CD8-positive, alpha-beta memory T cell (primary cell): ENCODE measurements at places on chromosomes 4 and X. TPM values are rescaled to one million over a fixed set of nuclear protein-coding genes. Genes with fewer than 3 reads are reported as not detected.

Gene ADH1C
- not detected for total RNA-seq

Gene TCEAL6
- not detected for total RNA-seq

Gene AKAP14
- not detected for total RNA-seq

Gene SPIN3
- total RNA-seq: 7.1 TPM

Gene ARSJ
- total RNA-seq: not detected

Gene PIGA
- total RNA-seq: 21.7 TPM

Gene PABPC4L
- total RNA-seq: not detected

Gene HSFX2
- total RNA-seq: 0.29 TPM

Gene ZNF732
- not detected for total RNA-seq

Gene IL13RA1
- total RNA-seq: 0.60 TPM

Gene TMEM271
- not detected for total RNA-seq

Gene HSFX3
- total RNA-seq: not detected

Gene SH2D1A
- 90.2 TPM for total RNA-seq

Gene RASSF6
- total RNA-seq: not detected

Gene AR
- not detected for total RNA-seq

Gene DMRTC1B
- total RNA-seq: not detected

Gene NDUFC1
- total RNA-seq: 49.6 TPM

Gene MAGEB2
- total RNA-seq: not detected

Gene DDIT4L
- total RNA-seq: not detected

Gene PCDH7
- not detected for total RNA-seq

Gene MYL5
- 19.5 TPM for total RNA-seq

Gene MAGEB10
- not detected for total RNA-seq

Gene NHS
- 11.3 TPM for total RNA-seq

Gene HSFX4
- total RNA-seq: not detected

Gene DRD5
- total RNA-seq: not detected

Gene STOX2
- not detected for total RNA-seq

Gene CDX4
- not detected for total RNA-seq

Gene GUCY1B1
- total RNA-seq: not detected

Gene SSX2
- total RNA-seq: not detected
